ENCODE measurements at places on chromosomes 7 and 10.

DNA sequence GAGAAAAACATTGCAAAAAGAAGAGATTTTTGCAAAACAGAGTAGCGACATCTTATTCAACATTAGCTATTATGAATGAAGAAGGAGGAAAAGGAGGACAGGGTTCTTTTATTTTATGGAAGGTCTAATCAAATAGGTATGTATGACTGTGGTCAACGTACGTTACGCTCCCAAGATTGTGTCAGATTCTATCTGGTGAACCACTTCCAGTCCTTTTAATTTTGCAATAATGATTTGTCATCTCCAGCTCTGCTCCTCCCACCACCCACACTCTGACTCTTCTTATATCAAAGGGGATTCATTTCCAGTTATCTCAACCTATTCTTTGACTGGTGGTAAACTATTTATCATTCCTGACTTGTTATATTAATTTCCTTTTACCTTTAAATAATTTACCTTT, 259.9 kb downstream of the CACNA2D1 start:
- no peak for DNase-seq

- no peak for DNase-seq
These were observed 154.6 kb upstream of the GDF10 start for GRCh38 chr10:47145290-47145934.

- DNase-seq = no peak
These were observed 880.6 kb downstream of the LRMDA start for GRCh38 chr10:76311752-76312636.

DNA sequence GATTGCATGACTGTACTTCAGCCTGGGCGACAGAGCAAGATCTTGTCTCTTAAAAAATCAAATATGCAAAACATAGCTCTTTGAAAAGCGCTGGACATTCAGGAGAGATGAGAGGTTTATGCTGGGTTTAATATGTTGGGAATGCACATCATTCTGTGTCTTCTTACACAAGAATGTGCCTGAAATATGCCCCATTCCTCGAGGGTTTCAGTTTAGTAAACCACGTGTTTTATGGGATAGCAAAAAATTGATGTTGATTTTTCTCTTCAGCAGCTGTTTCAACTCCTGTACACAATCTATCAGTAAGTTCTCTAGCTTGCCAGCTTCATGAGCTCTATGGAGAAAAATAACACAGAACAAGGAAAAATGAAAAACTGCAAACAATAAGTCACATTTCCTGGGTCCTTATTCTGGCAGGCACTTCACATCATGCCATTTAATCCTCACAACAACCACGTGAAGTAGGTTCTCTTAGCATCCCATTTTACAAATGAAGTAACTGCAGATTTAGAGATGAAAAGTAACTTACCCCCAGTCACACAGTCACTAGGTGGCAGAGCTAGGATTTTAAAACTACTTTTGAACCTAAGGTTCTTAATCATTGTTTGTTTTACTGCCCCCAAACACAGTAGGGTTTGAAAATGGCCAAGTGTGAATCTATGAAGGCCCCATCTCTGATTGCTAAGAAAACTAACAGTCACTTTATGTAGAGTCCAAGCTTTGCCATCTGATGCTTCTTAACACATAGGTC, 423.6 kb downstream of the PHTF2 start:
- DNase-seq = no peak

DNA sequence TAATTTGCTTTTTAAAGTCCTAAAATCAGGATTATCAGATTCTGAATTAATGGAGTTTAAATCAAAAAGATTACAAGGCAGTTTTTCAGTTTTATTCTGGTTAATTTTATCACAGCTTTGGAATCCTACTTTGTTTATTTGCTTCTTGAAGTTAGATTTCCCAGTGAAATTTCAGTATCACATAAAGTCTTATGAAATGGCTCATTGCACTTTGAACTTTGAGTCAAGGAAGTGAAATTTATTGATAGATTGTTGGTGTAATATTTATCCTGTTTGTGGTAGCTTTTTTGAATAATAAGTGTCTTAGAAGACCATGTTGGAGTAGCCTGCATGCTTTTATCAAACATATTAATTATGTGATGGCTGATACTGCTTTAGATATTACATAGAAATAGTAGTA, 92.6 kb downstream of the PTEN start:
- no peak for DNase-seq

GRCh38 chr7:601595-602340, 82.1 kb upstream of the PDGFA start:
- no peak for DNase-seq

- no peak for DNase-seq
These were observed 20.1 kb upstream of the C7orf33 start for GRCh38 chr7:148570510-148570909.

DNA sequence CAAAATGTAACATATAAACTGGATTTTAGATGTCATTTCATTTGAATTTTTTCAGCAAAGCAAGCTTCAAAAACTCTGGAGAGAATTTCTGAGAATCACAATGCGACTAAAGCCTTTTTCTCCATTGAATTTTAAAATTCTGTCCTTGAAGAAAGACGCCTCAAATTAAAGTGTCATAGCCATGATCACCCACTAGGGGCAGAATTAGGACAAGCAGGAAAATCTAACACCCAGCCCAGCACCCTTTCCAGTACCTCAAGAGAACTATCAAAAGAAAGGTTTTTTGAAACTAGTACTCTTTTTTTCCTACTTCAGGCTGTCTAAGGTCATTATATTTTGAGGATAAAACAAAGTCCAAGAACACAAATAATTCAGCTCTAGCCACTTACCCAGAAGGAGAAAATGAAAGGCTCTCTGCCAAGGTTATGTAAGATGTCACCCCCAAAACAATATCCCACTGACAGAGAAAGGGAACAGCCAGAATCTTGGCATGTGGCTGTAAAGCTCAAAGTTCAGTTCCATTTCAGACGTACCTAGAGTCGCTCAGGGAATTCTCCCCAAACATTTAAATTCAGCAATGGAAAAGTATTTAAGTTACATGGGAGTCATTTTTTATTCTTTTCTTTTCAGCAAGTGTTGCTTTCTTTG, 299.4 kb downstream of the SNX13 start:
- no peak for DNase-seq

DNA sequence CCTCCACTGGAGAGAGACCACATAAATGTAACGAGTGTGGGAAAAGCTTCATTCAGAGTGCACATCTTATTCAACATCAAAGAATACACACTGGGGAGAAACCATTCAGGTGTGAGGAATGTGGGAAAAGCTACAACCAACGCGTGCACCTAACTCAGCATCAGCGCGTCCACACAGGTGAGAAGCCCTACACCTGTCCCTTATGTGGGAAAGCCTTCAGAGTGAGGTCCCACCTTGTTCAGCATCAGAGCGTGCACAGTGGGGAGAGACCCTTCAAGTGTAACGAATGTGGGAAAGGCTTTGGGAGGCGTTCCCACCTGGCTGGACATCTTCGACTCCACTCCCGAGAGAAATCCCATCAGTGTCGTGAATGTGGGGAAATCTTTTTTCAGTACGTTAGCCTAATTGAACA, 20.6 kb downstream of the FAM200A start:
- DNase-seq = no peak

- no peak for DNase-seq
These were observed 626.6 kb upstream of the GHITM start for GRCh38 chr10:83512681-83513080.

DNA sequence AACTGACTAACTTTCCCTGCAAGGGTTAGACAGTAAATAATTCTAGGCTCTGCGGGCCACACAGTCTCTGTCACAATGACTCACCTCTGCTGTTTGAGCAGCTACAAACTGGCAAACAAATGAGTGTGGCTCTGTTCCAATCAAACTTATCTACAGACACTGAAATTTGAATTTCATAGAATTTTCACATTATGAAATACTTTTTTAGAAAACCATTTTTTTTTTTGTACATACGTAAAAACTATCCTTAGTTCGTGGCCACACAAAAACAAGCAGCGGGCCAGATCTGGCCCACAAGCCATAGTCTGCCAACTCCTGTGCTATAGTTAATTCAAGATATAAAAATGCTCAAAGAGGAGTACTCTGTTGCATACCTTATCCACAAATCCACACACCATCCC, 32.6 kb downstream of the PIP4K2A start:
- no peak for DNase-seq

- no peak for DNase-seq
These were observed 21.6 kb downstream of the OGDHL start for GRCh38 chr10:49740346-49741107.

DNA sequence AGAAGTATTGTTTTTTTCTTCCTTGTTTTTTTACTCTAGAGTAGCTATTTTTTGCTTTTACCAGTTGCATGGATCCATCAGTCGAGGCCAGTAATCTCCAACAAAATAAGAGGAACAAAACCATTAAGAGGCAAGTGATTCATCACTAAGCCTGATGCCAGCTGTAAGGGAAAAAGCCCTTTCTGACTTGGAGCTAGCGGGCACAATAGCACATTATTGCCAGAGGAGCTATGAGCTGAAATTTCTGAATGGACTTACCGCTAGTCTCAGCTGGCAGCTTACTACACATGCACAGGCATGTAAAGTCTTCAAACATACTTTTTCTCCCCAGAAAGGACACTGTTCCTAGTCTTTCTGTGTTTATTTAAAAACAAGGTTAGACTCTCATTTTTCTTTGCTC, 41.6 kb upstream of the PTPRZ1 start:
- DNase-seq = no peak

GRCh38 chr10:97796651-97797050, 24.9 kb upstream of the SFRP5 start:
- no peak for DNase-seq

- no peak for DNase-seq
These were observed 191.3 kb upstream of the CDCA7L start for GRCh38 chr7:22137026-22137425.

GRCh38 chr10:77493851-77494261, 143.8 kb downstream of the KCNMA1 start:
- DNase-seq = no peak

GRCh38 chr7:21352540-21353387, 75.1 kb upstream of the SP4 start:
- DNase-seq = no peak

GRCh38 chr10:77004917-77005564, 632.6 kb downstream of the KCNMA1 start:
- DNase-seq = no peak

DNA sequence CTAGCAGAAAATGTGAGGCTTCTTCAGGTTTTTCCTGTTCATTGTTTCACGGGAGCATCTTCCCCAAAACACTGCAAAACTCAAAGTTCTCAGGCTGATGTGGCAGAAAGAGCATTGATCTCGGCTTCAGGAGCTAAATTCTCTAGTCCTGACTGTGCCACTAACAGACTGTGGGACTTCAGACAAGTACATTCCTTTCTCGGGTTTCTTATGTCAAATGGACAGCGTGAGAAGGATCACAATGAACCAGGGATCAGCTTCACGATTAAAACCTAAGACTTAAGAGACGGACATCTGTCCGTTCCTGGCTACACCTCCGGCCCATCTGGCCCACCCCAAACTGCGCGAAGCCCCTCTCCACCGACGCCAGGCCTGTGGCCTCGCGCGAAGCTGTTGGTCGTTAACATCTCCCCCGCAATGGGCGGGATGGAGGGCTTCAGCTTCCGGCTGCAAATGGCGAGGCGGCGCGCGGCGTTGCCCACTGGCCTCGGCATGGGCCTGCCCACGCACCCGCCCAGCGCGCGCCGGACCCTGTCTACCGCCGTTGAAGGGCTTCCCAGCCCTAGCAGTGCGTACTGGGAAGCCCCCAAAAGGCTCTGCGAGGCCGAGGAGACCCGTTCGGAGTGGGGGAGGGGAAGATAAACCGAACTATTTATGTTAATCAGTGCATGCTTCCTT, 549 bp upstream of the DDX50 start:
- DNase-seq = no peak

DNA sequence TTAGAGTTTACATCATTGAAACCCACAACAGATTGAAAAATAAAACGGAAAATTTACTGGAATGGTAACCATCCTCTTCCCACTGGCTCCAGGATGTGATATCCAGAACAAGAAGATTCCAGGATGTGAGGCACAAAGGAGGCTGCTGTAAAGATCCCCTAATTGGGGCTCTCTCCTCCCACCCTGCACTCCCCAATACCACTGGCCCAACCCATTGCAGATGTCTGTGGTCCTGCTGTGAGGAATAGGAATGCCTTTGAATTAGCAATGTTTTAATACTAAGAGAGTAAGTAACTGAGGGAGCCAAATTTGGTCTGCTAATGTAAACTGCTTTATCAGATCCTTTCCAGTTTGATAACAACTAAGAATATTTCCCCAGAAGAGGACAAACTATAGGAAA, 225.9 kb upstream of the INHBA start:
- no peak for DNase-seq

- DNase-seq = no peak
These were observed 545 bp downstream of the NACAD start for GRCh38 chr7:45088146-45088701.

GRCh38 chr10:127168261-127168660, 28.1 kb downstream of the INSYN2A start:
- no peak for DNase-seq

DNA sequence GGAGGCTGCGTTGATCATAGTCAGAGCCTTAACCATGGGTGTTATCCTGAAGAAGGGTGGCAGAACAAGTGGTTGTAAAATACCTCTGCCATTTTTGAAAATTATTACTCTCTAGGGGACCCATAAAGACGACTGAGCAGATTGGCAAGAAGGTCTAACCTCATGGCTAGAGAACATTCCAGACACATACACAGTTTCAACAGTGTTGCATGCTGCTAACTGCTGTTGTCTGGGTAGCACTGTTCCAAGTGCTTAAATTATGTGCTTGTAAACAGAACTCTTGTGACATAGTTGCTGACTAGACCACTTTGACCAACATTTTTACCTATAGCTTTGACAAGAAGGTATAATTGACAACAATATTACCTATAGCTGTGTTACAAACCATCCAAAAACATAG, 46.1 kb upstream of the FOXP2 start:
- no peak for DNase-seq

GRCh38 chr10:119259345-119259744, 52.0 kb downstream of the GRK5 start:
- no peak for DNase-seq

DNA sequence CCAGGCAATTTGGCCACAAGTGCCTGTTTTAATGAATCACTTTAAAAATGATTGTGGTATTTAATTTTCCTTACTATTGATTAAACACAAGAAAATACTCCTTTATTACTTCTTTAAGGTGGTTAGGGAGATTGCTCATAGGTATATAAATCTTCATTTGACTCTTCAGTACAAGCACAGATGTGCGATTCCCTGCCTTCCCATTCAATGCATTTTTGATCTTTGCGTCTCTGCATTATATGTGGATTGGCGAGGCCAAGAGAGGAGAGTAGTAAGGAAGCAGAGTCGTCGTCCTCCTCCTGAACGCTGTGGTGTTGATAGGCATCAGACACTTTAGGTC, 683.7 kb downstream of the LRMDA start:
- no peak for DNase-seq

DNA sequence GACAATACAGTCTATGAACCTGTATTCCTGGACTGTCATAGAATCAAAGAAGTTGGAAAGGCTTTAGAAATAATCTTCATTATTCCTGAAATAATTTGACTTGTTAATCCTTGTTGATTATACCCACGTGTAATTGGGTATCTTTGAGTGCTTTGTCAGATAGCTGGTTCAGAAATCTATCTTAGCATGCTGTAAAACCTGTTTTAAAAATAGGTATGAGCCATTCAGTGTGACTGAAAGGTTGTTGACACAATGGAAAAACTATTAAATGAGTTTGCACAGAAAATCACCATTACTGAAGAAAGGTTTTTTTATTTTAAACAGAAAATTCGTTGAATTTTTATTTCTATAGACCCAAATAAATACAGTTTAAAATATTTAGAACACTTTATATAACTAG, 38.7 kb downstream of the PHTF2 start:
- no peak for DNase-seq

- DNase-seq = no peak
These were observed 531.7 kb downstream of the PTPRN2 start for GRCh38 chr7:158055726-158056510.

Data from left lobe of liver (tissue), 2 donors.